Retinal pigment epithelial cell (primary cell): ENCODE measurements at places on chromosomes 6 and 20.

DNA sequence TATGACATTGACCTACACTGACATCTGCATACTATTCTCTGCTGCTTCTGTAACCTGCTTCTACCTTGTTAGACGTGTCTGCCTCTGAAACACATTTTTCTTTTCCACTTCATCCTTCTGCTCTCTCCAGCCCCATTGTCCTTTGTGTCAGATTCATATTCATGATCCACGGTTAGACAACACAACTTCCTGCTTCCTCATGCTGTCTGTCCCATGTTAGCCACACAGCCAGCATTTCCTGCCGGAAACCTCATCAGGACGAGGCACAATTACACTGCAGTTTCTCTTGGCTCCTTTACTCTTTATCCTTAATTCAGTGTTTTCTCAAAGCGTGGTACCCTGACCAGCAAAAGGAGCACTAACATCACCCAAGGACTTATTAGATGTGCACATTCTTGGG, 150.2 kb downstream of the TBC1D7 start:
- DNase-seq = no peak

DNA sequence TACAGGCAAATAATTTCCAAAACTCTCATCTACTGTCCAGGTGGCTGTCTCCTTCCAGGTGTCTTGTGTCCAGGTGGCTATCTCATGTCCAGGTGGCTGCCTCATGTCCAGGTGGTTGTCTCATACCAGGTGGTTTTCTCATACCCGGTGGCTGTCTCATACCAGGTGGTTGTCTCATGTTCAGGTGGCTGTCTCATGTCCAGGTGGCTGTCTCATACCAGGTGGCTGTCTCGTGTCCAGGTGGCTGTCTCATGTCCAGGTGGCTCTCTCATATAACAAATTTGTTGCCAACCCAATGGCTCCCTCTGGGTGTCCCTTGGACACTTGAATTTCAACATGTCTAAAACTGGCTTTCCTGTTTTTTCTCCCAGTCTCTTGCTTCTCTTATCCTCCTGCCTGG, 14.3 kb upstream of the SLC22A3 start:
- DNase-seq = no peak

GRCh38 chr6:158560836-158561320, 987 bp downstream of the TMEM181 start:
- no peak for DNase-seq

GRCh38 chr6:2579804-2580570, 170.7 kb downstream of the MYLK4 start:
- no peak for DNase-seq

GRCh38 chr6:30002871-30003270, 58.2 kb upstream of the POLR1H start:
- no peak for DNase-seq

GRCh38 chr20:25296094-25297093, 48.5 kb downstream of the PYGB start:
- no peak for DNase-seq
